Fibroblast of skin of left biceps (primary cell): ENCODE measurements at places on chromosomes 7 and 10.

GRCh38 chr7:24968165-24968564, 11.8 kb downstream of the OSBPL3 start:
- no peak for DNase-seq

GRCh38 chr7:74572301-74572979, 85.1 kb upstream of the GTF2I start:
- DNase-seq = no peak

- no peak for DNase-seq
Observed at GRCh38 chr10:3139216-3139910, 33.2 kb downstream of the PITRM1 start.

- DNase-seq = no peak
Observed at GRCh38 chr7:101910991-101911799, 93.8 kb downstream of the CUX1 start.

DNA sequence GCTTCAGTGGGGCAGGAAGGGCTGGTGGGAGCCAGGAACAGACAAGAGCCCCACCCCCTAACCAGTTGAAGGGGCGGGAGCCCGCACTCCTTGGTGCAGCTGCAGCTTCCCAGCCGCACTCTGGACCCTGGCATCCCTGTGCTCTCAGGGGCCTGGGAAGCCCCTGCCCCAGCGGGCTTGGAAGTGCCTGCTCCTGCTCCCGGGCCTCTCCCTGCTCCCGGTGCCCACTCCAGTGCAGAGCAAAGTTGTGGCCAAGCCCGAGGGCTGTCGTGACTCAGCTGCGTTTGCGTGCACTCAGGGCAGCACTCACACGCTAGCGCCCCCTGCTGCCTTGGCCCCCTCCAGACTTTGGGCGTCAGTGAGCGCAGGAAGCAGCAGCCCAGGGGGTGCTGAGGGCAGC, 883.8 kb downstream of the LRMDA start:
- DNase-seq = no peak

DNA sequence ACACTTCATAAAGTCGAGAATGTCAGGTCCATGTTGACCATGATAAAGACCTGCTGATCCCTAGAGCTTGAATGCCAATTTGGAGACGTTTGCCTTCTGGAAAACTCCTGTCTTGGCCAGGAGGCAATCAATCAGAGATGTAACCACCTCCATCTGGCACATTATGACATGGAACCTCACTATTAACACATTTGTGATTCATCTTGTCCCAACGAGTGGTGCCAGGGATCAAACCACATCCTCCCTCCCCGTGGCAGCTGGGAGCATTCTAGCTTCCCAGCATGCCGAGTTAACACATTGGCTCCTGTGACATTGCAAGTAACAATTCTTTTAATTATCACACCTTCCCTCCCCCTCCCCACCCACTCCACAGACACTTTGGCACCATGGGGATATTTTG, 84.0 kb upstream of the PPP1R17 start:
- DNase-seq = no peak

GRCh38 chr7:102101111-102101551, 185.5 kb upstream of the SH2B2 start:
- no peak for DNase-seq

DNA sequence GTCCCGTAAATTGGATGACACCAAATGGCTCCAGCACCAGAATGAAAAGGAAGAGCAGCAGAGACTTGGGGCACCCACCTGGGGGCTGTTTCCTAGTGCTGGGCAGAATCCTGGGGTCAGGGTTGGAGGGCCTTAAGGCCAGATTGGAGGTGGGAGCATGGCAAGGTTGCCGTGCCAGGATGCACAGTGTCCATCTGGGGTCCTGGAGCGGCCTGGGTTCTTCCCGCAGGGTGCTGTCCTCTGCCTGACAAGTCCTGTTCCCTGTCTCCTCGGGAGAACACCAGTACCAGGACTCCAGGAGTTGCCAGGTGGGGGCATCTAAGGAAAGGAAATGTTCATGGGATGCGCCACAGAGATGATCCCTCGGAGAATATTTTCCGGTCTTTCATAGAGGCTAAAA, 42.8 kb downstream of the MGMT start:
- no peak for DNase-seq

DNA sequence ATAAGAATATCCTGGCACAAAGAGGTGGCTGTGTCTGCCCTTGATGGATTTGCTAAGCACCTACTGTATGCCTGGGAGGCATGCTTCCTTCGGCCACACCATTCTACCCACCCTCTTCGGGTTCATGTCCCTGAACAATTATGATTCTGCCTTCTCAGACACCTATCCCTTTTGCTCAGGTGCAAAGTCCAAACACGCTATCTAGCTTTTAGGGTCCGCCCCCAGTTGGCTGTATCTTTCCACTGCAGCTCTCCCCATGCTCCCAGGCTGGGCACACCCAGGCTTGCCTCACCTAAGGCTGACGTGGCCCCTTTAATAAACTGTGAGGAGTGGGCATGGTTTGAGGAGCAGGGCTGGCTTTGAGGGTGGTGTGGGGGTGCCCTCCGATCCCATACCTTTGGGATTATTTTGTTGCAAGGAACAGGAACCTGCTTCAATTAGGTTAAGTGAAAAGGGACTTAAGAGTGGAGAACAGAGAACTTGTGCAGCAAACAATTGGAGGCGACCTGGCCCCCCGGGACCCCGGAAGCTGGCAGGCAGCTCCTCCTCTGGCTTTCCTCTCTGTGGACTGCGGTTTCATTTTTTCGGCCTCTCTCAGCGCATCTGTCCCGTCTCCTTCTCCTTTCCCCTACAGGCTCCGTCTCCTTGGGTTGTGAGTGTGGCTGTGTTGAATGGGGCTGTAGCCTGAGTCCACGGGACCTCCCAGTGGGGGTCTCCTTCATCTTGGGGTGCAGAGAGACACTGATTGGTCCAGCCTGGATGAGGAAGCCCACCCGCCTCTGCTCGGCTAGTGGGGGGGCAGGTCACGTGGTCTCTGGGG, 3.8 kb downstream of the CLIP2 start:
- no peak for DNase-seq

GRCh38 chr7:2510909-2511768, 8.4 kb upstream of the LFNG start:
- DNase-seq = no peak

DNA sequence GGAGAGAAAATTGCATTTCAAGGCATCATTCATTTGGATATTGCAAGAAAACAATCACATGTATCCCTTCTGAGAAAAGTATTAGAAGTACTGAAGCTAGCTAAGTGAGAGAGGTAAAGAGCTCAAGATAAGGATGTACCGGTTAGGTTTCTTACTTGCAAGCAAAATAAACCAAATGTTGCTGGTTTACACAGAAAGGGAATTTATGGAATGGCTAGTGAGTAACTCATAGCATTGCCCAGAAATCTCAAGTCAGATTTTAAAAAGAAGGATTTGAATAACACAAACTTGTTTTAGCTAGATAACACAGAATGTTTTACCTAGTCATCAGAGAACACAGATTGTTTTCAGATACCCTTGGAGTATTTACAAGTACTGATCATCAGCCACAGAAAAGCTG, 30.6 kb downstream of the KLHL7 start:
- no peak for DNase-seq

GRCh38 chr7:5193880-5194279, 3.8 kb downstream of the WIPI2 start:
- no peak for DNase-seq
